Skeletal muscle cell (primary cell): ENCODE measurements at places on chromosomes 5 and 9.

- DNase-seq = peak; percentile 86
These were observed 58.9 kb downstream of the DAP start for GRCh38 chr5:10702040-10702629.

GRCh38 chr9:7607421-7607820 is 192.2 kb downstream of the DMAC1 start:
- DNase-seq = no peak

DNA sequence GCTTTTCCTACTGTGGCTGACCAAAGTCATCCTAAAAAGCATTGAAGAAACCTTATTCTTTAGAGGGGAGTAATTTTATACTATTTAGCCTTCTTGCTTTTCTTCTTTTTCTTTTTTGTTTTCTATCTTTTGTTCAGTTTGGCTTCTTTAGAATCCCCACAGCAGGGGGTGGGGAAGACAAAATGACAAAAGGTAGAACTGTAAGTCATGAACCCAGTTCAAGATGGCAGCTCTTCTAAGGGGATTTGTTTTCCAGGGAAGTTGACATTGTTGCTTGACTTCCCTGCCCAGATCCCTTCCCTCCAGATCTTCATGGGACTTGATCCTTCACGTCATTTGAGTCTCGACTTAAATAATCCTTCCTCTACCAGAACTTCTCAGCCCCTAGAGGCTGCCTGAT is 692.4 kb upstream of the DMAC1 start:
- no peak for DNase-seq

DNA sequence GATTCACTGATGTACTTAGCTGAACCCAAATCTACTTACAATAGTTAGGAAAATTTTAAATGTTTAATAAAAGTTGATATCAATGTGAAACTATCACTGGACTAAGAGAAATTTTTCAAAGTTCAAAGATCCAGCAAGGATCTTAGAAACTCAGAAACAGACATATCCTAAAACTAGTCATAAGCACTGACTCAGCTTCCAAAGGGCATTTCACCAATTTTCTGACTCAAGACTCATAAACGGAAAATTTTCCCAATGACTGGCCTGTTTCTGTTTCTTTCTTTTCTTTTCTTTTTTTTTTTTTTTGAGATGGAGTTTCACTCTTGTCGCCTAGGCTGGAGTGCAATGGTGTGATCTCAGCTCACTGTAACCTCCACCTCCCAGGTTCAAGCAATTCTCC is 66.6 kb downstream of the CDC14B start:
- no peak for DNase-seq

- no peak for DNase-seq
These were observed 127.6 kb downstream of the TMEM174 start for GRCh38 chr5:73300337-73301207.

DNA sequence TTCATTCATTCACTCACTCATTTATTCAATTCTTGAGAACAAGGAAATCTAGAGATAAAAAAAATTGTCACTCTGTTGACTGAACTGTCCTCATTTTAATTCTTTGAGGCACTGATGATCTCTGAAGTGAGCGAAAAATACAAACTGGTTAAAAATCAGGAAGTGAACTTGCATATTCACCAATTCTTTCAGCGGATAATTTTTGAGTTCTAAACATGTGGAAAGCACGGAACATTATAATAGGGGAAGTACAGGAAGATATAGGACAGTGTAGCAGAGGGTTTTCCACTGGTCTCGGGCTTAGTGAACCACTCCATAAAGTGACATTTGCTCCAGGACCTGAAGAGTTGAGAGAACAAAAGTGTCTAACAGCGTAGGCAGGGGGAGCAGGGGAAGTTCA is 169.5 kb downstream of the TLR4 start:
- no peak for DNase-seq

DNA sequence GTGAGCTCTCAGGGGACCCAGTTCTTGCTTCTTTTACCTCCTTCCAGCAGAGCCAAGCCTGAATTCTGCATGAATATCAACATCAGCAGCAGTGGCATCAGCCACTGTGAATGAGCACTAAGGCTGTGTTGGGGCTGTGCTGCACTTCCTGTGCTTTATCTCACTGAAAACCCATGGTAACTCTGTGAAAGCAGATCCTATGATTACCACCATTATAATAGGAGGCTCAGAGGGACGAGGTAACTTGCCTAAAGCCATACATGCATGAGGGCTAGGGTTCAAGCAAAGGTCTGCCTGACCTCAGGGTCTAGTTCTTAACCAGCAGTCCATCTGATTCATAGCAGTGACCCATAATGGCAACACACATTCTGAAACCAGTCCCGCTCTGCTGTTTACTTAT is 60.5 kb upstream of the RAPGEF1 start:
- no peak for DNase-seq

- no peak for DNase-seq
These were observed 393 bp downstream of the SH3GLB2 start for GRCh38 chr9:129027685-129028191.

DNA sequence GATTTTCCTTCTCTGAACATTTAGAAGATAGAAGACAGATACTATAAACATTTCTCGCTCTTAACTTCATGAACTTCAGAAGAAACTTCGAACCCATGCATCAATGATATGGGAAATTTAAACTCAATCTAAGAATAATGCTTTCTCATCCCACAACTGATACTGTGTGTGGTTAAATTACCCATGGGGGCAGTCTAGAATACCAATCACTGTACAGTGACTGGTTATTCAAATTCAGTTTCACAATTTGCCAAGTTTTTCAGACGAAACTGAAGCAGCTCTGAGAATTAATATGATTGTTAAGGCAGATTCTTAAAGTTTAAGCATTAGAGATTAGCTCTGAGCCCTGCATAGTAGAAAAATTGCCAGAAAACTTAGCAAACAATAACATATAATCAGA is 431.0 kb downstream of the SH3GL2 start:
- DNase-seq = no peak

GRCh38 chr5:76807296-76807695 is 11.5 kb upstream of the F2RL1 start:
- no peak for DNase-seq

DNA sequence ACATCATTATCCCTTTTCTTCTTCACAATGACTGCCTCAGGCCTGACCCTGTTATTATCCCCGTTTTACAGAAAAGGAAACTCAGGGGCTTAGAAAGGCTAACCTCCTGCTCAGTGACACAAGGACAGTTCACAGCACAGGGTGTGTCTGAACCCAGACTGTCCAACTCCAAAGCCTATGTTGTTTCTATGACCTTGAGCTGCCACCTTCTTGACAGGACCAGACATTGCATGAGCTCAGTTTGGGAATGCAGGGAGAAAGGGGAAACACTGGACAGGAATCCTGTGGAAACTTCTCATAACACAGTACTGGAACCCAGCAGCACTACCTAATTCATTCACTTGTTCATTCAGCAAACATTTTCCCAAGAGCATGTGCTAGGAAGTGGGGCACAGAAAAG is 472.8 kb downstream of the CDK5RAP2 start:
- DNase-seq = no peak

GRCh38 chr9:133221177-133221809 is 12.2 kb upstream of the OBP2B start:
- DNase-seq = no peak

- no peak for DNase-seq
These were observed 1.2 kb downstream of the TEX10 start for GRCh38 chr9:100351508-100351907.

- no peak for DNase-seq
These were observed 1136.9 kb downstream of the TAF11L14 start for GRCh38 chr5:18771097-18771610.

DNA sequence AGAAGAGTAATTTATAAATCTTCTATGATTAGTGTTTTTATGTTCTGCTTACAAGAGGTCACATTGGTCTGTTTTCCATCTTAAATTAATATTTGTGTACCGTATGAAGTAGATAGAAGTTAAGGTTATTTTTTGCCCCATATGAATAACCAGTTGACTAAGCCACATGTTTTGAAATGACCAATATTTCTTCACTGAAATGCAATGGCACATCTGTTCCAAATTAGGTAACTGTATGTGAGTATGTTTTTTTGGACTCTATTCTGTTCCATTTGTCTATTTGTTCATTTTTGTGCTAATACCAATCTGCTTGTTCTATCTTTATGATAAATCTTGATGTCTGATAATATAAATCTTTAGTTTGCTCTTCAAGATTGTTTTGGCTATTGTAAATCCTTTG is 17.7 kb downstream of the JAK2 start:
- no peak for DNase-seq

DNA sequence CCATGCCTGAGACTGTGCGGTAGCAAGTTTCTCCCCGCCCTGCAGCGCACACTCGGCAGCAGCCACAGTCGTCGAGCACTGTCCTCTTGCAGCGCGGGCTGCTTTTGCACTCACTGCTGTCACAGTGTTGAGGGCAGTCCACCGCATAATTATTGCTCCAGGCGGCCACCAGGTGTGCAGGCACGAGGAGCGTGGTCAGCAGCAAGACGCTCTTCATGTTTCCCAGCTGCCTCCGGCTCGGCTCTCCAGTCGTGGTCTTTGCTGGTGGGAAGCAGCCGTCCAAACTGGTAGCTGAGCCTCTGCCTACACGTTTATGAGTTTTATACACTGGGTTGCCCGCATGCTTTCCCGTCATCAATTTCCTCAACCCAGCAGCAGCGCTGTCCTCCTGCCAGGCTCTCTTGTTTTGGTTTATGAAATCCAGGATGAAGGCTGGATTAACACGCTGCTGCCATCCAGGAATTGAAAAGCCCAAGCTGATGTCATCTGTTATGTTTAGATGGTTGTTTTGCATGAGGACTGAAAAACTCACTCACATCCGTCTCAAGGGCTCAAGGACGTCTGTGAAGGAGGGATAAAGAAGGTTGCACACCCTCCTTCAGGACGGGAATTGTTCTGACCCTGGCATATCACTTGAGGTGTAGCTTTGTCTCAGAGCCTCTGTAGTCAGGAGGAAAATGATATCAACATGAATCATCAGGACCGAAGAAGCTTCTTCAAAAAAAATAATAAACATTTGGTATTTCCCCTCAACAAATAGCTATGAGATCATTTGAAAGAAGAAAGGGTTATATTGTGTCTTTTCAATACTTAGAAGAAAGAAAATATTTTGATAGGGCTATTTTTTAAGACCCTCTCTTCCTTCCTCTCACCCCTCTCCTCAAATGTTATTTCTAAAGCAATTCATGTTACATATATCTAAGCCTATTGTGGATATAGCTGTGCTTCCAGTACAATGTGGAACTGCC is at the start of gene ESM1:
Gene ESM1, minus strand, starts transcription at position 293 of the 968 bp plus-strand sequence. Its CDS starts 76 bp downstream, at position 217.
- DNase-seq = peak; percentile 38

DNA sequence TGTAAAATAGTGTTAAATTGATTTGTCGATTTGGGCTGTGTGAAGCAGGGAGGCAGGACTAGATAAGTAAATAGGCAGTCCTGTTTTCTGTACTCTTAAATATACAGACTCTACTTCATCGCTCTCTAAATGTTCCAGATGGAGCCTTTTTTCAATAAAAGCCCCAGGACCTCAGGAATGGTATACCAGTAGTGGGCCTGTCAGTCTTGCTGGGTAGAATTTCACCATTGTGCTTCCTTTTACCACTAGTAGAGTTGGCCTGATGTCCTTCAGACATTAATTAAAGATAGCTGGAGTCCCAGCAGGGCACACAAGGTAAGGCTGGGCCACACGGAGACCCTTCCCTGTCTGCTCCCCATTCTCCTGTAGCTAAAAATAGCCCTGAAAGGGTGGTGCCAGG is 6.0 kb downstream of the SNX18 start:
- no peak for DNase-seq

DNA sequence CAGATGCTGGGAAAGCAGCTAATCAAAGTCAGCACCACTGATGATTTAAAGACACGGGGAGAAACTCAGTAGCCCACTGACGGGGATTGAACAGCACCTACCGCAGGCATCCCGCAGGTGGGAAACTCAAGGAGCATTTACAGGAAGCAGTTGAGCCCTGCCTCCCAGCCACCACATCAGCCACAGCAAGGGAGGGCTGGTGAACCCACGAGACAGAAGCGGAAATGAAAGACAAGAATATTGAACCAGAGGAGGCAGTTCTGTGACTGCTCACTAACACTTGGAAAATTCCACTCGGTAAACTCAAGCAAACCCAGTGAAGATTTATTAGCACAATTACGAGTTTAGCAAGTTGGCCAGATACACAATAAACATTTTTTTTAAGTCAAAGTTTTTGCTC is 10.6 kb upstream of the FAM163B start:
- DNase-seq = no peak

DNA sequence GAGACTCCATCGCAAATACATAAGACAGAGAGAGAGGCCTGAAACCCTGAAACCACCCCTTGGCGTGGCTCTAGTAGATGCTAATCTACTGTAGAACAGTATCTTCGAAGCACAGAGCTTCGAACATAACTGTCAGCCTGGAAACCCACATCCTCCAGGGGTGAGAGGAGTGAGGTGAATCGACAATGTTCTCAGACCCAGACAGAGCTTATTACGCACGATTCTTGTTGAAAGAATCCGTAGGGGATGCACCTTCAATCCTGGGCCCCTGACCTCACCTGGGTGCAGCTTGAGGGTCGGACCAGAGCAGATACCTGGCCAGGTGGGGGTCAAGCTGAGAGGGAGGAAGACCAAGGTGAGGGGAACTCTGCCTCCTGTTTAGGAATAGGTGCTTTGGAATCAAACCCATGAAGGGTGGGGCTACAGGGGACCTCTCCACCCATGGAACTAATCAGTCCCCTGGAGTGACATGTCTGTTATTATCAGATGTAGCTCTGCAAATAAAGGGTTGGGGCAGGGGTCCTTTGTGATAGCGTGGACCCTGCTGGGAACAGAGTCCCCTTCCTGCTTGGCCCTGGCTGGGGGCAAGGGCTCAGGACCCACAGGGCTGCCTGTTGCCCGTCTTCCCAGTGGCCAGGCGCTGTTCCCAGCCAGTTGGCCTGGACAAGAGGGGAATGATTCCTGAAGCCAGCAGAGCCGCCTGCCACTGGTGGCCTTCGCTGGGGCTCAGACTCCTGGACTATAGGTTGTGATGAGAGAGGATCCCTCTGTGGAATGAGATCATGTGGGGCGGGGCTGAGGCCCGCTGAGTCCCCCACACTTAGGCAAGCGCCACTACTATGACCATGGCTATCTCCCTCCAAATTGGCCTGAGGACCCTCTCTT is 41.2 kb downstream of the DBH start:
- no peak for DNase-seq

DNA sequence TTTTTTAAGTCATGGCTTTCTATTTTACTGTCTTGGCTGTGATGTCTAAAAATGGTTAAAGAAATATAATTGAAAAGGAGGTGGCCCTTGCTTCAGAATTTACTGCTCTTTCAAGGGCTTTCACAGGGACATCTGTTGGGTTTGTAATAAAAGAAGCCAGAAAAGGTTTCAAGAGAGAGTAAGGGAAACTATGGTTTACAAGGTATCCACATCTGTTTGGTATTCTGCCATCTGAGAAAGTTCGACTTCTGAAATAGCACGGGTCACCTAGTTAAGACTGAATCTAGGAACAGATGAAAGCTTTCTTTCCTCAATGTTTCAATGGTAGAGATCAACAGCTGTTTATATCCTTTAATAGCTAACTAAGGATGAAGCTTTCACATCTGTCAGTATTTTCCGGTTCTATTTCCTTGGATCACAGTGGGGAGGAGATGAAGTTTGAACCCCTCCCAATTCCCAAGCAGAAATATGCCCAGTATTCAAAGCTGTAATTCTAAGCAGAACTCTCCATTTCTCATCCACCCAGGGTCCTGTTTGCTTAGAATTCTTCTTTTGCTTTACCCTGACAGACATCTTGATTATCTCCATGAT is 72.8 kb upstream of the IFNK start:
- no peak for DNase-seq
